ENCODE measurements at places on chromosomes 4 and X.

- no peak for DNase-seq
Observed at GRCh38 chrX:124726881-124727280, 380.5 kb downstream of the SH2D1A start.

- no peak for DNase-seq
Observed at GRCh38 chrX:137425273-137425902, 140.5 kb upstream of the ZIC3 start.

DNA sequence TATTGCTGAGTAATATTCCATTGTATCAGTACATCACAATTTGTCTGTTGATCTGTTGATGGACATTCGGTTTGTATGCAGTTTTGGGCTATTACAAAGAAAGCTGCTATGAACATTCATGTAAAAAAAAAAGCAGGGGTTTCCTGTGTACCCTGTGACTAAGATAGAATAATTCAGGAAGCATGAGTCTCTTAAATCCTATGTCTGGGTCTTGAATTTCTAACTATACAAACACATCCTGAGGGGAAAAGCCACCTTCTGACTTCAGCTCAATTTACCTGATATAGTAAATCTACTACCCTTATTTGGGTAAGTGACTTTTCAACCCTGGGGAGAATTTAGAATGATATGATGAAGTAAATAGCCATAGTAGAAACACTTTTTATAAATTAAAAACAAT is 94.6 kb upstream of the FUNDC1 start:
- DNase-seq = no peak

DNA sequence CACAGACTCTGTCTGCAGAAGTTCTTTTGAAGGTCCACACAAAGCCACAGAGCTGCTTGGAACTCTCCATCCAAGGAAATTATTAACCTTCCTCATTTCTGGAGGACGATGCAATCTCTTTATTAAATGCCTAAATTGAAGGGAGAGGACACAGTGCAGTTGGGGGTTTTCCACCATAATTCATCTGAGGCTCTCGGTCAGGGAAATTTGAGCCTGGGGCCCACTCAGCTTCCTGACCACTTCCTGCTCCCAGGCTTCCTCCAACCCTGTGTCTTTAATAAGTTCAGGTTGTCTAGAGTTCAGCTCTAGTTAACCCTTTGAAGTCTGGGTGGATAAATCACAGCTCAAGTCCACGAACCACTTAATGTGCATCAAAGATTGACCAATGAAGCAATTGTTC is 58.5 kb downstream of the PRPS1 start:
- no peak for DNase-seq

DNA sequence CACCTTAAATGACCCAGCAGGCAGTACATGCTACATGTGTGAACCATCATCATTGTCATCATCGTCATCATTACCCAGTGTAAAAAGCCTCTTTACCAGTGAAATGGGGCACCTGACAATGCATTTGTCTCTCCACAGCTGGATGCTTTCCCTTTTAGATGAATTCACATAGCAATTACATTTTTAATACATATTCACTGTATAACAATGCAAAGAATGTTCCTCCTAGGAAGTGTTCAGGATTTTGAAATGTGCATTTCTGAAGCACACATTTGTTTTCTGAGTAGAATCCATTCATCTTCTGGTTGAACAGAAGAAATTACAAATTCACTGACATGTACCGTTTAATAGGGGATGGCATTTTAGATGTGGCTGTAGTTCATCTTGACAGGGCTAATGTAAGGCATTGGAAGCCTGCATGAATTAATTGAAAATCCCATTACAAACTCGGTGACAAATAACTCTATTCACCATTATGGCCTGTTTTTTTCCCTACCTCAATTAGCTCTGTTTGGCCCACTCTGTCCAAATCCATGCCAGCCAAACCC is 111.1 kb downstream of the SH3RF1 start:
- DNase-seq = no peak

- no peak for DNase-seq
Observed at GRCh38 chrX:56793521-56794320, 64.7 kb downstream of the NBDY start.

- no peak for DNase-seq
Observed at GRCh38 chr4:2931512-2932301, 31.5 kb downstream of the NOP14 start.

- DNase-seq = no peak
Observed at GRCh38 chr4:101355767-101356702, 8.7 kb upstream of the PPP3CA start.

GRCh38 chrX:11273544-11273943 is 19.7 kb upstream of the AMELX start:
- no peak for DNase-seq

DNA sequence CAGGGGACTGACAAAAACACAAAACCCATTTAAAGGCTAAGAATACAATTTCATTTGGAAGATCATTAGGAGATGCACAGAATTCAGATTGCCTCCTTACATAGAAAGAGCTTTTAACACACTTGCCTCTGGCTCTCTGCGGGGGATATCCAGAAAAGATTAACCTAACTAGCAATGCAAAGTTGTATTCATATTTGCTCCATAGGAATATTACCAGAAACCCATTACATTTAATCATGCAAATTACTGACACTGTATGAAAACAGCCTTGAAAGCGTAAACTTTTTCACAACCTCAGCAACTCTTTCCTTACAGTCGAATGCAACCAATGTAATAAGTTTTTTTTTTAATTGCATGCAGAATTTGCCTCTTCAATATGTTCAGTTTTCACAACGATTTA is 1087.3 kb upstream of the PRKX start:
- DNase-seq = no peak

GRCh38 chr4:52376132-52376704 is 282.9 kb downstream of the USP46 start:
- DNase-seq = no peak
